Activated CD4-positive, CD25-positive, alpha-beta regulatory T cell treated with anti-CD3 and anti-CD28 coated beads, Interleukin-2, amount 50 U/mL, for 16 hours (primary cell): ENCODE measurements at places on chromosomes 7 and 10.

- DNase-seq: no peak
These were observed 37.4 kb downstream of the RASGEF1A start for GRCh38 chr10:43229208-43230061.

GRCh38 chr10:78780551-78780961 is 288.2 kb upstream of the ZMIZ1 start:
- no peak for DNase-seq

DNA sequence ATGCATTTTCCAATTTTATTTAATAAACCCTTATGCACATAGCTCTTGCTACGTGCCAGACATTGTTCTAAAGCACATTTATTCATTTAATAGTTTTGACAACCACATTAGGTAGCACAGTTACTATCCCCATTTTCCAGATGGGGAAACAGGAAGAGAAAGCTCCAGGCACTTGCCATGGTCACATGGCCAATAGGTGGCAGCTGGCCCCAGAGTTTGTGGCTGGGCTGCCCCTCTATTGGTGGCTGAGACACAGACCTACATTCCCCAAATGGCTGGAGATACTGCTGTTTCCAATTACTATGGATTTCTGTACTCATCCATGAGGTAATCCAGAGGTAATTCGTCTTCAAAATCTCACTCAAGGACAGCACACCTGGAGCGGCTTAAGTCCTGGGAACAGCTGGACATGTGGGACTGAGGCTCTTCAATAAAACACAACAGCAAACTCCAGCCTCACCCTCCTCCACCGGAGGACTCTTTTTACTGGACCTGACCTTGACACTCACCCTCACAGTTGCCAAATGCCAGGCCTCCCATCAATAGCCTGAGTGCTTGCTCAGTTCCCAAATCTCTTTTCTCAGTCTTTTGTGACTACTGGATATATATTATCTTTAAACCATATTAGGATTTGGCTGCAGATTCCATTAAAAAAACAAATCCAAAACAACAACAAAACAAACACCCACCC is 106.1 kb downstream of the CLEC2L start:
- DNase-seq: no peak

DNA sequence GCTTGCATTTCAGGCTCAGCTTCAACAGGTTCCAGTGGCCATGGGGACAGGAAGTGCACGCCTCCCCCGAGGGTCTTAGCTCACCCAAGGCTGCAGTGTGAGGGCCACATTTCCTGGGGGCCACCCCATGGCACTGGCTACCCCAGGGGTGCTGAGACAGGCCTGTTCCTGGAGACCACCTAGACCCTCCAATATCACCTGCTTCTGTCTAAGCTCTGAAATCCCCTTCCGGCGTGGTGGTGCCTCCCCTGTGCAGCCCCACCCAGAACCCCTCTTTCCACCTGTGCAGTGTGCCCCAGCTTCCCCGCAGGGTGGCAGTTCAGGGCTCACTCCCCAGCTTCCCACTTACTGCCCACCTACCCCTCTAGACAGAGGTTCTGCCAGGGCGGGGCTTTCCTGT is 83.1 kb downstream of the ADARB2 start:
- DNase-seq: no peak

- no peak for DNase-seq
These were observed 23.9 kb downstream of the GLCCI1 start for GRCh38 chr7:7992506-7992905.

GRCh38 chr10:130254243-130254642 is 118.1 kb downstream of the GLRX3 start:
- no peak for DNase-seq

GRCh38 chr7:36978461-36978860 is 254.2 kb upstream of the AOAH start:
- DNase-seq: no peak

DNA sequence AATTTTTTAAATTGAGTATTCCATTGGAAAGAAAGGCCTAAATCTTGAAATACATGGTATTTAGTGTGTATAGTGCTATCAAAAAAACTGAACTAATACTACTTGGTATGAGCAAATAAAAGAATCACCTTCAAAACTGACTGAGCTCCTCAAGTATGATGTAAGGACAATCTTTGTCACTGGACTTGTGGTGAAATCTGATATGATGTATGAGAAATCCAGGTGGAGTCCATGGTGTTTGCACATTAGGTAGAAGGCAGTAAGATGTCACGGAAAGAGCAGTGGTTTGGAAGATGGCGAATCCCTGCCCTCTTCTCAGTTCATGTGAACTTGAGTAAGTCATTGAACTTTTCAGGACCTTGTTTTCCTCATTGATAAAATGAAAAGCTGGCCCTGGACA is 62.1 kb upstream of the COL1A2 start:
- no peak for DNase-seq

DNA sequence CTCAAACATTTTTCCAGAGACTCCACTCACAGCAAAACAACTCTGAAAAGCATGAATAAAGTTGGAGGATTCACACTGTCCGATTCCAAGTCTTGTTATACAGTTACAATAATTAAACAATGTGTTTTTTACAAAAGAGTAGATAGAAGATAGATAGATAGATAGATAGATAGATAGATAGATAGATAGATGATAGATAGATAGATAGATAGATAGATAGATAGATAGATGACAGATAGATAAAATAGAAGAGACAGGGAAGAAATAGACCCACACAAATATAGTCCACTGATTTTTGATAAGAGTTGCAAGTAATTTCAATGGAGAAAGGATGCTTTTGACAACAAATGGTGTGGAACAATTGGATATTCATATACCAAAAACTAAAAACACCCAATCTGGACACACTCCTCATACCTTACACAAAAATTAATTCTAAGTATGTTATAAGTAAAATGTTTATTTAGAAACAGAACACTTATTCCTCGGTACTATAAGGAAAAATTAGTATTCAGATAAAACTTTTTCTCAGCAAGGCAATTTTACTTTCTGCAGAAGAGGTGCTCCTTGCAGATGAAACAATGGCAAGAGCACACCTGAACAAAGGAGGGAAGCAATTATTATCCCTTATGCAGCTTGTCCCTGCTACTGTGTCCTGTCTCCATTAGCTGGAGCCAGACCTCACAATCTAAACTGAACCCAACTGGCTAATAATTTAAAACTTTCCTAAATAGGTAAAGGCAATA is 5.7 kb upstream of the TAS2R39 start:
- DNase-seq: no peak

- no peak for DNase-seq
These were observed 519 bp upstream of the RPP38 start for GRCh38 chr10:15096661-15097010.

DNA sequence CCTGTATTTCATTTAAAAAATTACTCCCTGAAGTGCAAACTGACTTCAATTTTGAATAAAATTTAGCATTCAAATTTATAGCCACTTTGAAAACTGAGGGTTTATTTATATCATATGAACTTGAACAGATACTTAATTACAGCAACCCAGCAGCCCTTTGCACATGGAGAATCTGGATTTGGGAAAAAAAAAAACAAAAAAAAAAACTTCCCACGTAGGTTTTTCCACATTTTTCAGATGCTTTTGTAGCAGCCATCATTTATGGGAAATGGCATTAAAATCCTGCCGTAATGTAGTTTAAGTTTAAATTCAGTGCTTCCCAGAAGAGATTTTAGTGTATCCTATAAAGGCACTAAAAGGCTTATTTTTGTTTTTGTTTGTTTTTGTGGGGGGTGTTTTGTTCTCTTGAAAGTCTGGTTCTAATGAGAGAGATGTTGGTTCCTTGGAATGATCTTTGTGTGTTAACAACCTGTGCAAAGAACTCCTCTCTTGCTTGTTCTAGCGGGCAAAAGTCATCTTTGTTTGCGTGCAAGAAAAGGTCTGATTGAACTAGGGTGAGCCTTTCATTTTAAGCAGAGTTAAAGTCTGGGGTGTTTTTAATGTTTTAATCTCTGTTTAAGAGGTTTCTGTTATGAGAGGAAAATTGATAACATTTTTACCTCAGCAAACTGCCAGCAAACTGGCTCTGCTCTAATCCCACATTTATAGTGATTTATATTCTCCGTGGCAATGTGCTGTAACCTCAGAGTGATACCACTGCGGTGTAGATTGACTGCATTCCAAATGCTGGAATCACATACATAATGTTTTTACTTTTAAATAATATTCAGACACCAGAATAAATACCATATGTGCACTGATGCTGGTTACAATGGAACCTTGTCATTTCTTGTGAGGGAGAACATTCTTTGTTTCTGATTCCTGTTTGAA is 105.5 kb downstream of the WNT2 start:
- no peak for DNase-seq

DNA sequence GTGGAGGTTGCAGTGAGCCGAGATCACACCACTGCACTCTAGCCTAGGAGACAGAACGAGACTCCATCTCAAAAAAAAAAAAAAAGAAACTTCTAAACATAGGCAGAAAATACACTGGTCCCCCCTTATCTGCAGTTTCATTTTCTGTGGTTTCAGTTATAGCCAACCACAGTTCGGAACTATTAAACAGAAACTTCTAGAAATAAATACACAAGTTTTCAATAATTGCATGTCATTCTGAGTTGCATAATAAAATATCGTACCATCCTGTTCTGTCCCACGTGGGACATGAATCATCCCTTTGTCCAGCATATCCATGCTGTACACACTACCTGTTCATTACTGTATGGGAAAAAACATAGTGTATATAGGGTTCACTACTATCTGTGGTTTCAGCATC is 8.0 kb downstream of the XRCC2 start:
- no peak for DNase-seq

DNA sequence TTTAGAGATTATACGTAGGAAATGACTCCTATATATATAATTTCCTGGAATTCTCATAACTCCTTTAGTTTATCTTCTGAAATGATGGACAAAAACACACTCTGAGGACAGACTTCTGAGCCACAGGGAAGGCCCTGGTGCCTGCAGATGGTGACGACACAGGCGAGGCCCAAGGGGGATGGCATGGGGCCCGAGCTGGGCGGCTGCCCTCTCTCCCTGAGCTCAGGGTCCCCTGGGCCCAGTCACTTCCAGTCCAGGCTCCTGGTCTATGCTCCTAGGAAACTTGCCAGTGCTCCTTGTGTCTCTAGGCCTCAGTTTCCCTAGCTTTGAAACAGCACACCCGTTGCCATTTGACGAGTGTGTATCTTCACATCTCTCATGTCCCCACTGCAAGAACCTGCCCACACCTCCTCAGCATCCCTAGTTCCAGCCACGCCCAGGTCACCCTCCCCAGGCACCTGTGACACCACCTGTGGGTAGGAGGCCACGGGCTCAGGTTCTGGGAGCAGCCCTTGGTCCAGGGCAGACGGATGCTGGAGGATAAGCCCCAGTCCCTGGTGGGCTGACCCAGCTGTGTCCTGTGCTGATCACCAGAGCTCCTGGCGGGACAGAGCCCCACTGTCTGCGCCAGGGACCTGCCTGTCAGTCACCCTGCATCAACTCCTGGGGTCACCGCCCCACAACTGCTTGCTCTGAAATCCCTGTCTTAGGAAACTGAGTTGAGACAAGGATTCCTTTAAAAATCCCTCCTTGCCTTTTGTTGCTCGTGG is 23.4 kb upstream of the SHH start:
- no peak for DNase-seq

GRCh38 chr7:105205592-105206237 is 183.0 kb downstream of the SRPK2 start:
- DNase-seq: peak; percentile 3

GRCh38 chr7:129076886-129077285 is 22.0 kb upstream of the TNPO3 start:
- no peak for DNase-seq

- DNase-seq: no peak
These were observed 58.8 kb upstream of the ABLIM1 start for GRCh38 chr10:114716811-114717404.

DNA sequence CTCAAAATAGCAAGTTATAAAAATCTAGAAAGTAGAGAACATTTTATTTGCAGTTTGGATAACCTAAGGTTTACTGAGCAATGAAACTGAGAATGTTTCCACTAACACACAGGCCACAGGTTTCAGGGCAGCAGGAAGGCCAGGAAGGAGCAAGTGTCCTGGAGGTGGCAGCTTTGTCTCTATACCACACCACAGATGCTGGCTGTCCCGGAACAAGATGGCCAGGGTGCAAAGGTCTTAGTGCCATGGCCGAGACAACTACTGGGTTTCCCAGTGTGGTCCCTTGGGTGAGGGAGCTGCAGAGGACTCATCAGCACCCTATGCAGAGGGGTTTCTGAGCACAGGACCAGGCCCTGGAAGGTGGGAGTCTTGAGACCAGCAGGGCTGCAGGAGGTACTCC is 92.0 kb downstream of the CTBP2 start:
- DNase-seq: no peak

DNA sequence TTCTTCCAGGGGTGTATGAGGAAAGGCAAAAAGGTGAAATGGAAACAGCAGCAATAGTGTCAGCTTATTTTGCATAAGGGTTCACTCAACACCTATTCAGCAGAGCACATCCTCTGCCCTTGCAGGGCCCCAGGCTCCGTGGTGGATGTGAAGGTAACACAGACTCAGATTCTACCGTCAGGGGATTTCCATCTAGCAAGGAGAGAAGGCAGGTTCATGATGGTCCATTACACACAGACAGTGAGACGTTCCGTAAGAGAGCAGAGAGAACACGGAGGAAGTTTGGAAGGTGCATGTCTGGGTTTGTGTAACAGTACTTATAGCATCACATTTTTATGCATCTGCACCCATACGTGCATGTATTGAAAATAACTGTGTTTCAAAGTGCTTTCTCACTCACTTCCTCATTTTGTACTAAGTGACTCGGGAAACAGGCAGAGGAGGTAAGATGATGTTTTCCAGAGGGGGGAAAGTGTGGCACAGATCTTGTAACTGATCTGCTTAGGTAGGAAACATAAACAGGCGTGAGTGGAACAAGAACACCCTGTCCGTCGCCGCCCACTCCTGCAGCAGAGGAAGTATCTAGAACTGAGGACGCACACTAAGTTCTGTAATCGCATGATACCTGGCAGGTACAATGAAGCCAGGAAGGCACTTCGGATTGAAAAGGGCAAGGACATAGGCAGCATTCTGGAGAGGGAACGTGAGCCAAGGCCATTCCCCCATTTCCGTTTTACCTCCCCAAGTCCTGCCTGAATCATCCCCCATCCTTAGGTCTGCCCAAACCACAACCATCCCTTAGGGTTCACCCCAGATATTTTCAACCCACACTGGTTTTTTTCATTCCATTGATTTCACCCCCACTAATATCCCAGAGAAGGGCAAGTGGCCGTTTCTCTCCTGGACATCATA is 1.0 kb upstream of the ENO4 start:
- DNase-seq: no peak

- DNase-seq: no peak
These were observed 288.0 kb upstream of the LRGUK start for GRCh38 chr7:133839121-133839520.

- peak; percentile 19 for DNase-seq
These were observed 165.6 kb upstream of the KMT2E start for GRCh38 chr7:104848138-104848990.

DNA sequence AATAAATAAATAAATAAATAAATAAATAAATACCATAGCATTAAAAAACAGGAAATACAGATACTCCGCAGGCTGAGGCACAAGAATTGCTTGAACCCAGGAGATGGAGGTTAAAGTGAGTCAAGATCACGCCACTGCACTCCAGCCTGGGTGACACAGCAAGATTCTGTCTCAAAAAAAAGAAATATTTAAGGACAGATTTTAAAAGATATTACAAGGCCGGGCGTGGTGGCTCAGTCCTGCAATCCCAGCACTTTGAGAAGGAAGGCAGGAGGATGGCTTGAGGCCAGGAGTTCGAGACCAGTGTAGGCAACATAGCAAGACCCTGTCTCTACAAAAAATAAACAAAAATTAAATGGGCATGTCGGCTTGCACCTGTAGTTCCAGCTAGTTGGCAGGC is 17.5 kb upstream of the SNX8 start:
- DNase-seq: no peak

GRCh38 chr10:33876584-33877400 is 542.3 kb upstream of the NRP1 start:
- no peak for DNase-seq
